HFF-Myc (cell line): ENCODE measurements at places on chromosomes 4 and X.

GRCh38 chr4:10151182-10151581 is 34.6 kb upstream of the WDR1 start:
- DNase-seq = no peak

GRCh38 chr4:17688011-17688441 is 73.6 kb downstream of the MED28 start:
- no peak for DNase-seq

DNA sequence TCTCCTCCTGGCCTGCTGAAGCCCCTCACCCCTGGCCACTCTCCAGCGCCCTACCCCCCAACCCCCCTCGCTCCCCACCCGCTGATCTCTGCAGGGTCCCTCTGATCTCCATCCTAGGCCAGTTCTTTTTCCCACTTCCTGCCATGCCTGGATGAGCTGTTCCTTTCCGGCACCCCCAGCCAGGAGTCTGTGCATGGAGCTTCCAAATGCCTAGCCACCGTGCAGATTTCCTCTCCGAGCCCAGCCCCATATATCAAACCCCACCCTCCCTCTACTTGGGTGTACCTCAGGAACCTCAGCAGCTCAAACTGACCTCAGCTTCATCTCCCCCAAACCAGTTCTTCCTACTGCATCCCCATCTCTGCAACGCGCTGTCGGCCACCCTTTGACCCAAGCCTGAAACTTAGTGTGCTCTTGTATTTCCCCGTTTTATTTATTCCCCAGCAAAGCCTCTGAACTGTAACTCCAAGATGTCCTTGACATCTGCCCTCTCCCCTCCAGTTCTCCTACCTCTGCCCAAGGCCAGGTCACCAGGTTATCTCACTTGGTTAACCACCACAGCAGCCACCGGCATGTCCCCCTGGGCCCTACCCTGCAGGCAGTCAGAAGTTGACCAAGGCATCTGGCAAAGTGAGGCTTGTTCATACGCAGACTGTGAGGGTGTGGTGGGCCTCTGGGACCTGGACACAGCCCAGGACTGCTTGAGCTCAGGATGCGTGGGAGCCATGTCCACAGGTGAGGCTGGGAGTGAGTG is 194.9 kb upstream of the PSAPL1 start:
- no peak for DNase-seq

DNA sequence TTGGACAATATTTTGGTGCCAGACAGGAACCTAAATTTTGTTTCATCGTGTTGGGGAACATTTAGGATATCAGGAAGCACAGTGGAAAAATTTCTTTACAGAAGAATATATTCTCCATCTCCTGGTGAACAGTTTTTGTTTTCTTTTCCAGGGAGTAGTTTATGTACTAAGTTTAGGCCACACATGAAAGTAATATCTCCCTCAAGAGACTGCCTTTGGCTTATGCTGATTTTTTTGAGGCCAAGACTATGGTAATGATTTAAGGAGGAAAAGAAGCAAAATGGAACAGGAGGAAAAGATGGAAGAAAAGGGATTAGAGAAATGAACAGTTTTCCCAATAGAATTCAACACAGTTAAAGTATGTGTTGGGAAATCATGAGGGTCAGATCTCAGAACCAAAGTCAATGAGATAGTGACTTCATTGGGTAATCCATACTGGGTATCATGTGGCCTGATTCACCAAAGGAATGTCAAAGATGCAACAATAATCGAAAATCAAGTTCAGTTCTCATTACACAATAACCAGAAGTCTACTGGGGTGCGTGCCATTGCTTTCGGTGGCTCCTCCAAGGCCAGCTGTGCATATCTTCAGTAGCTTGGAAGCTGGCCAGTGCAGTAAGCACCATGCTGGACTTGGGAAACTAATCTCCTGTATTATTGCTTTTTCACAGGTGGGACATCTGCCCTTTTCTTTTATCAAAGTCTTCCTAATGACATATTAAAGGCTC is 234.8 kb downstream of the COL25A1 start:
- DNase-seq = no peak
